Cerebellar nuclear complex (tissue), 1 donor: ENCODE measurements at places on chromosomes 1 and 21.
A peak's percentile ranks its signal among the peaks of the same experiment; 100 is the strongest.

- DNase-seq, result no peak
These were observed 213.0 kb downstream of the LMX1A start for GRCh38 chr1:165143437-165144065.

- DNase-seq, result no peak
These were observed 7.7 kb upstream of the AGTRAP start for GRCh38 chr1:11728126-11728806.

DNA sequence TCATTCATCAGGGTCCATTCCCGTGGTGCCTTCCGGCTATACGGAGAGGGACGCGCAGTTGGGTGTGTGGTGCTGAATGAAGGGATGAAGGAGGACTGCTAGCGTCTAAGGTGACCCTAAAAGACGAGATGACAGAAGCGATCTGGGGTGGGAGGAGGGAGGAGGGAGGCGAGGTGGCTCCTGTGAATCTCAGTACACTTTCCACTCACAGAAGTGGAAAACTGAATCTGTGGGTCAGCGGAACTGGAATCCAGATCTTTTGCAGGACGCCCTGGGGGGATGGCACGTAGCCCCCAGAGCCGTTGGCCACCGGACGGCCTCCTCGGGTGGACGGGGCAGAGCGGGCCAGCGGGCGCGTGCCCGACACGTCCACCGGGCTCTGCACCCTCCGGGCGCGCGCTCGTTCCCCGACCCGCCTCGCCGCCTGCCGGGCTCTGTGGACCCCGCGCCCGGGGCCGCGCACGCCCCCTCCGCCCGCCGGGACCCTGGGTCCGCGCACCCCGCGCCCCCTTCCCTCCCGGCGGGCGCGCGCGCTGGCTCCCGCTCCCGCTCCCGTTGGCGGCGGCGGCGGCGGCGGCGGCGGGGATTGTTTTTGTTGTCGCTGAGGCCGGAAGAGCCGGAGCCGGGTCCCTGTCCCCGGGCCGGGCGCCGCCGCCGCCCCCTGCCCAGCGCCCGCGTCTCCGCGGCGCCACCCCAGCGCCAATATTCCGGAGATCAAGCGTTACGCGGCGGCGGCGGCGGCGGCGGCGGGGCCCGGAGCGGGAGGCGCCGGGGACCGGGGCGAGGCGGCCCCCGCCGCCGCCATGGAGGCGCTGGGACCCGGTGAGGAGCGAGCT is at the start of gene AGO4:
AGO4 (plus strand) TSS at position 403 of the 836 bp plus-strand sequence; CDS start at position 804, 401 bp downstream.
- no peak for DNase-seq

- no peak for DNase-seq
These were observed 18.1 kb upstream of the SAMD13 start for GRCh38 chr1:84283381-84283780.

DNA sequence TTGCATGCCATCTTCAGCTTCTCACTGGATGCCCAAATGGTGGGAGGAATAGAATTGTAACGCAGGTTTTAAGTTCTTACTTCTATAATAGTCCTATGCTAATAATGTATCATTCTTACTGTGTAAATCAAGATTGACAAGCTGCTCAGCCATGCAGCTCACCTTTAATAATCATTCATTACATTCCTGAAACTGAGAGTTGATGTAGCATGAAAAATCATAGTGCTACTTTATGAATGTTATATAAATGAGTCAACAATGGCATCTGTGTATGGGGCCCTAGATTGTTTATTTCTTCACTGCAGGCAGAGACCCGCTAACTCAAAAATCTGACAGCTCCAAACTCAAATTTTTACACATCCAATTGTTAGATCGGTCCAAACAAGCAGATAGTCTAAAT is 34.4 kb downstream of the FH start:
- DNase-seq, result no peak

- DNase-seq, result no peak
These were observed 2.8 kb upstream of the C1orf162 start for GRCh38 chr1:111471012-111471411.

- DNase-seq, result no peak
These were observed 69.0 kb downstream of the HFM1 start for GRCh38 chr1:91335603-91336002.

GRCh38 chr21:43194303-43195120 is 25.7 kb downstream of the CRYAA start:
- no peak for DNase-seq

GRCh38 chr21:27363719-27364477 is 397.0 kb upstream of the ADAMTS5 start:
- no peak for DNase-seq

DNA sequence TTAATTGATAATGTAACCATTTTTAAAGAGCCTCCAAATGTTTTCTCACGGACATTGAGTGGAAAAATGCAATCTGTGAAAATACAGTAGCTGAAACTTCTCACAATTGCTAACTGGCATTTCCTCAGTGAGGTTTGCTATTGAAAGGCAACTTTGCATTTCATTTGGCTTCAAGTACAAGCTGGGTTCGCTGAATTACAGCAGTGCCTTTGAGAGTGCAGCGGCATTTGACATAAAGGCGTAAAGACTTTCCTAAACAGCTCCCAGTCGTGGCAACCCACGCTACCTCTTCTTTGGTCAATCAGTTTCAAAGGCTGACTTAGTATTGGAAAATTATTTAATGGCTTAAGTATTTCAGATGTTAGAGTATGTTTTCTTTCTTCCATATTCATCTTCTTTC is 39.3 kb upstream of the ZBTB18 start:
- no peak for DNase-seq

GRCh38 chr1:6601923-6602668 is 573 bp downstream of the KLHL21 start:
- no peak for DNase-seq

- DNase-seq, result no peak
These were observed 35.6 kb downstream of the TMEM63A start for GRCh38 chr1:225846331-225847310.

- DNase-seq, result no peak
These were observed 70.7 kb downstream of the SPATA46 start for GRCh38 chr1:162305969-162306368.

GRCh38 chr1:180571060-180571831 is 12.5 kb downstream of the OVAAL start:
- DNase-seq, result no peak

DNA sequence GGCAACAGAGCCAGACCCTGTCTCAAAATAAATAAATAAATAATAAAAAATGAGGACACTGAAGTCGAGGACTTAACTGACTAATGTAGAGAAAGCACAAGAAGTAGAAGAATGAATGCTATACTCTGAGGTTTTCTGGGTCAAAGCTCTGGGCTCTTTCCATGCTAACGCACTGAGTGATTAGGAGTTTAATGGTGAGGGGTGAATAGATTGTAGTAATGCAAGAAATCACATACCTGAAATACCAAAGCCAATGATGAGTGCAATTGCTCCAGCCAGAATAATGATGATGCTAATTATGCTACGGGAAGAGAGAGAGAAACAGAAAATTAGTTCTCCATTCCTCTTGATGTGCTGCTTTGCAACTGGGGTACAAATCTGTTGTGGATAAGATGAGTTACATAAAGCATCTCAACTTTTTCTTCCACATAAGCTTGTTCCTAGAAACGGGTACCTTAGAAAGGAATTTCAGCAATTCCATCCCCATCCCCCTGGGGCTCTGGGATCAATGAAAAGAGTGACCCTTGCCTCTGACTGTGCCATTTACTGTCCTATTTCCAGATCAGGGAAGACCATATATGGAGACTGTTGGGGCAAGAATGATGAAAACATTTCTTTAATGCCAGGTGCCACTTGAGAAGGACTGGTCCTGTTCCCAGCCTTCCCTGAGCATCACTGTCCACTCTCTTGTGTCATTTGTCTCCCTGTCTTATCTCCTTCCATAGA is 40.7 kb downstream of the VTCN1 start:
- no peak for DNase-seq

- DNase-seq, result no peak
These were observed 384.6 kb downstream of the PLPP3 start for GRCh38 chr1:56194701-56195300.

- DNase-seq, result no peak
These were observed 987 bp downstream of the DYNLT4 start for GRCh38 chr1:44806025-44806703.

GRCh38 chr21:34788879-34789278 is 120.1 kb downstream of the CLIC6 start:
- DNase-seq, result no peak

DNA sequence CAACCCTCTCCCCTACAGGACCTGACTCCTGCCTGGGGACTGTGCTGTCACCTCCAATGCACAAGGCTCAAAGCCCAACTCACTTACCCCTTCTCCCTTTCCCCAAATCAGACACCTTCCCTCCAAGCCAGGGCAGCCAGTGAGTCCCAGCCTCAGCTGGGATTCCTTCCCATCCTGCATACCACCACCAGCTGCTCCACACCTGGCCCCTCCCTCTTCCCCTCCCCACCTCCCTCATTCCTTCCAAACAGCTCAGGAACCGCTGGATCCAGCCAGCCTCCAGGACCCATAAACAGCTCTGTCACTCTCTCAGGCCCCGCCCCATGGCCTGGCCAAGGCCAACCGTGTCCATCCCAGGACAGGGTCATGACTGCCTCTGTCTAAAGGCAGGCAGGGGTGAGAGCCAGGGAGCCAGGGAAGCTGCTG is 41.4 kb downstream of the ACOT7 start:
- DNase-seq, result no peak

DNA sequence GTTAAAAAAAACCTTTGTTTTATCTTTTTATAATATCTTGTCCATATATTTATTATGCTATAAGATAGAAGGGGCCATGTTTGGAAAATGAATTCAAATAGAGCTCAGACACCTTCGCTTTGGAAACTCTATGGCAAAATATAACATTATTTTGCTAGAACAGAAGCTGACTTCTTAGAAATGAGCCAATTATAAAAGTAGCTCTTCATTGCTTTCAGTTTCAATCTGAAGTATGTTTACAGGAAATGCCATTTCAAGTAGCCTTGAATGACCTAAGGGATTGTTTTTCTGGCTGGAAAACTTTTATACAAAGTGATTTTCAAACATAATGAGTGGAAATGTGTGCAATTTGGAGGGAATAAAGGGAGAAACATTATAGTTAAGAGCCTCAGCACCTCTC is 37.8 kb upstream of the GBP5 start:
- no peak for DNase-seq

- no peak for DNase-seq
These were observed 2.3 kb downstream of the GPR137B start for GRCh38 chr1:236144446-236145150.

GRCh38 chr1:36796106-36796590 is 238.2 kb downstream of the GRIK3 start:
- DNase-seq, result no peak

DNA sequence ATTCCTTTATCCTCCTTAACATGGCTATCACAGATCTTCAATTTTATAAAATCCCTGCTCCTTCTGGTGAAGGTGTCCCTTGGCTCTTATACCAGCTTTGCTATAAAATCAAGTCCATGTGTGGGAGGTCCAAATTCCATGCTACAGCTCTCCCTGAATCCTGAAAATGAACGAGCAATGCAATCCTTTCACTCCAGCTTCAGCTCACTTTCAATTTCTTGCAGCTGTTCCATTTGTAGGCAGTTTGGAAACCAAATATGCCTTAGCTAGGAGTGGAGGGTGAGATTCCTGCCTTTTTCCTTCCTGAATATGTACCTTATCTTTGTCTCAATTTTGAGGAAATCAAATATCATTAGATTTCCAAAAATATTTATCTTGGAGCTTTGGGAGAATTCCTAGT is 402.6 kb downstream of the TTLL7 start:
- DNase-seq, result no peak

- DNase-seq, result no peak
These were observed 154.5 kb upstream of the GORAB start for GRCh38 chr1:170377440-170377839.

- peak; percentile 76 for DNase-seq
These were observed 1.9 kb upstream of the GNAI3 start for GRCh38 chr1:109546311-109547109.

GRCh38 chr1:36523850-36524249 is 41.1 kb upstream of the CSF3R start:
- DNase-seq, result no peak

DNA sequence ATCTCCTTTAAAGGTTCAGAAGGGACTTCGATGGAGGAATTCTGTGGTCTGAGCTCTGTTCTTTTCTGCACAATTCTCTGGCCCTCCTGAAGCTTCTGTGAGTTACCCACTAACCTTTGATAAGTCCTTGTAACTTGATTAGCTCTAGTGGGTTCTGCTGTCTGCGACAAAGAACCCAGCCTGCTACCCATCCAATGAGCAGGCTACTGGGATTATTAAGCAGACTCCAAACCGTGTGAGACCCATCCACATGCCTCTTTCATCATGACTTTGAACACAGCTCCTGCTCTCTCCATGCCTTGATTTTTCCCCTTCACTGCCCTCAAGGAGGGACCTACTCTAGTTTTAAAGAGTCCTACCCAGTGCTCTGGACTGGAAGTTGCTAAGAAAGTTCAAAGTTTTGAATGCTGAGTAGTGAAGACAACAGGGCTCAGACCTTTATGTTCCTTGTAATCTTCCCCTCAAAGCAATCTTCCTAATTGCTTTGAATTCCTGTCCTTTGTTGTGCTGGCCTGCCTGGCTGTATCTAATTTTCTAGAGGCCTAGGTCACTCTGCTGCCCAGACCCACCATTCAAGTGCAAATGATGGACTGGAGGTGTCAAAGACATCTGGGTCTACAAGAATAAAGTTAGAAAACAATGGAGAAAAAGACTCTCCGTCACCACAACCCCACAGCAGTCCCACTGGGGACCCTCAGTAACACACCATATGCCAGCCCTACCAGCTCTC is 146.9 kb downstream of the RHOU start:
- DNase-seq, result no peak

DNA sequence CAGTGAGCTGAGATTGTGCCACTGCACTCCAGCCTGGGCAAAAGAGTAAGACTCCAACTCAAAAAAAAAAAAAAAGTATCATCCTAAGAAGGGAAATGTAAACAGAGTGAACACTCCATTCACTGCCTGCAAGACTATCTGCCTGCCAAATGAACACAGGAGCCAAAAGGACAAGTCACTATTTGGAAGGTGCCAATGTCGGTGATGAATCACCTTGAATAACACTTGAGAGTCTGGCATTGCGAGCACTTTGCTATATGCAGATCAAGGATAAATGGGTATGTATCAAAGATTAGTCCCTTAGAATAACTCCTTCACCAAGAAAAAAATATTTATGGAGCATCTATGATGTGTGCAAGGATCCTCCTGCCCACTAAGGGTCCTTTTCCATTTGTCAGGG is 6.6 kb downstream of the UBR4 start:
- DNase-seq, result no peak

DNA sequence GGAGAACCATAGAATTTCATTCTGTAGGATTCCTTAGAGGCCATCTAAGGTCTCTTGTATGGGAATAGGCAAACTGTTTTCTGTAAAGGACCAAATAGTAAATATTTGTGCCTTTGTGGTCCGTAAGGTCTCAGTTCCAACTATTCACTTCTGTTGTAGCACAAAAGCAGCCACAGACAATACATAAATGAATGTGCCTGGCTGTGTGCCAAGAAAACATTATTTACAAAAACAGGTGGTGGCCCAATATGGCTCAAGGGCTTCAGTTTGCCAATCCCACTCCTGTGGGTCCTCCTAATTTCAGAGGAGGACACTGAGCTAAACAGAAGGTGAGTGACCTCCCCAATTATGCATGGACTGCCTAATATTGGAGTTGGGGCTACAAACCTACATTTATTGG is 67.6 kb upstream of the EDEM3 start:
- no peak for DNase-seq
